Iris pigment epithelial cell (primary cell): ENCODE measurements at places on chromosomes 4 and X.

DNA sequence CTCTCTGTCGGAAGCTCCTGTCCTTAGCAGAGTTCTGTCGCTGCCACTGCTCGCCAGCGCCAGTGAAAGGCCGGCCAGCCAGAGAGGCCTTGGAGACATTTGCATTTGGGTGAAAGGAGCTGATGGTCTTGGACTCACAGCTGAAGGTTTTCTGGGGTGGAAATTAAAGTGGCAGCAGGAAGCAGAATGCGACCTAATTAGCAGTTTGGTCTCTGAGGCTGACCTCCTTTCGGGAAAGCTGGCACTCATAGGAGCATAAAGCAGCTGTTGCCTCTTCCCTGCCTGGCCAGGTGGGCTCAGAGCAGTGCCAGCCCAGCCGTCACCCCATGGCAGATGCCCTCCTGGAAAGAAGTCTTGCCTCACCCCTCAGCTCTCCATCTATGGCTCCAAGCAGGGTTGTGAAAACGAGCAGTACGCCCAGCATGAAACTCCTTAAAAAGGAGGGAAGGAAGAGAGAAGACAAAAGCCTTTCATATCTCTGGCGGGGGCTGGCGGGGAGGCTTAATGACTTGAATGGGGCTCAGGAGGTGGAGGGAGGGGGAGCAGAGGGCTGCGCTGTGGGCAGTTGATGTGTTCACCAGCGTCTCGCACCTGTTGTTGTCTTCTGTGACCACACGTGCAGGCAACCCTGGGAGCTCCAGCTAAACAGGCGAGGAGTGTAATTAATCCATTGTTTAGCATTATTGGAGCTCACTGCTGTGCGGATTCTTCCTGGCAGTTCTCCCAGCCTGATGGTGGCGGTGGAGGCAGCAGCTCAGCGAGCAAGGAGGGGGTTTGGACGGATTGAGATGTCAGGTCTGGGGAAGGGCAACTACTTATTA lies 264.0 kb downstream of the MID1IP1 start:
- no peak for DNase-seq

DNA sequence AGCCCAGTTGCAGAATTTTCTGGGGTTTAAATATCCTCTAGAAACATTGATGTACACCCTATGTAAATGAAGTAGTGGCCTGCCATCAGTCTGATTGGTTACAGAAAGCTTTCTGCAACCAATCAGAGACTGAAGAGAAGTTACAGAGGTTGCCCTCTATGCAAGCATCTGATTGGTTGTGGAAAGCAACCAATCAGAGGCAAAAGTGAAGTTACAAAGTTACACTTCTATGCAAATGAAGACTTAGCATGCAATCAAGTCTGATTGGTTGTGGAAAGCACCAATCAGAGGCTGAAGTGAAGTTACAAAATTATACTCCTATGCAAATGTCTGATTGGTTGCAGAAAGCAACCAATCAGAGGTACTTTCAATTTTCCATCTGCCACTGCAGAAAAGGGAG lies 51.9 kb upstream of the USP9X start:
- peak; percentile 28 for DNase-seq

DNA sequence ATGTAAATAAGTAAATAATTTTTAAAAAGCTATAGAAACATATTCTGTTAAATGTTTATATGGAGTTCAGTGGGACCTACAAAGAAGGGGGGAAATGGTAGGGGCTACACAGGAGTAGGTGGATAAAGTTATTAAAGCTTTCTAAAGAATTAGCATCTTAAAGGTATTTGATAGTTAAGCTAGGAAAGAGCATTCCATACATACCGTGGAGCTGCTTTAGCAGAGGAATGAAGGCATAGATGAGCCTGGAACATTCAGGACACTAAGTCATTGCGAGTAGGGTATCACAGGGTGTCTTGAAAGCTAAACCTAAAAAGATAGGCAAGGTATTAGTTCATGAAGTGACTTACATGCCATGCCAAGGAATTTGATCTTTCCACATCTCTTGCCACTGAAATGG lies 60.4 kb downstream of the SLC10A6 start:
- no peak for DNase-seq

DNA sequence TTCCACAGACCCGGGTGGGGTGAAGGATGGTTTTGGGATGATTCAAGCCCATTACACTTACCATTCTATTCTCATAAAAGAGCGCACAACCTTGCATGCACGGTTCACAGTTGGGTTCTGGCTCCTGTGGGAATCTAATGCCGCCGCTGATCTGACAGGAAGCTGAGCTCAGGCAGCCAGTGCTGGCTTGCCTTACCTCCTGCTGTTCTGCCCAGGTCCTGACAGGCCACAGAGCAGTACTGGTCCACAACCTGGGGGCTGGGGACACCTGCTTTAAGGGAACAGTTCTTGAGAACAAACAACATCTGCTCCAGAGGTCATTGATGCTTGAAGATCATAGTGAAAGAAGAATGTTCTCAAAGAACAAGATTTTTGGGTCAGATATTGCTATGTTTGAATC lies 8.0 kb upstream of the HS3ST1 start:
- no peak for DNase-seq

- no peak for DNase-seq
Observed at GRCh38 chrX:127873637-127874036, 178.6 kb downstream of the ACTRT1 start.

DNA sequence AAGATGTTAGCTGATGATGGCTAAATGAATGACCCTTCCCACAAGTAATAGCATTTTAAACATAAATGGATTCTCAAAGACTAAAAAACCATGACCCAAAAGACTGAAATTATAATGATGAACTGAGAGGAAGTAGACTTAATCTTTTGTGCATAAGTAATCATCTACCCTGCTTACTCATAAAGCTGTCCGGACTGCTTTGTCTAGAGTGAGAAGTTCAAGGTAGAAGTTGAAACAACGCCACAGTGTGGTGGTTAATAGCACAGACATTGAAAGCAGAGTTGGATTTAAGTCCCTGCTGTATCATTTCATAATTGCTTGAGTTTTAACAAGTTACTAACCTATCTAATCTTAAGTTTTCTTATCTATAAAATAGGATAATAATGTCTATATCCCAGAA lies 346.6 kb downstream of the CENPC start:
- peak; percentile 38 for DNase-seq

DNA sequence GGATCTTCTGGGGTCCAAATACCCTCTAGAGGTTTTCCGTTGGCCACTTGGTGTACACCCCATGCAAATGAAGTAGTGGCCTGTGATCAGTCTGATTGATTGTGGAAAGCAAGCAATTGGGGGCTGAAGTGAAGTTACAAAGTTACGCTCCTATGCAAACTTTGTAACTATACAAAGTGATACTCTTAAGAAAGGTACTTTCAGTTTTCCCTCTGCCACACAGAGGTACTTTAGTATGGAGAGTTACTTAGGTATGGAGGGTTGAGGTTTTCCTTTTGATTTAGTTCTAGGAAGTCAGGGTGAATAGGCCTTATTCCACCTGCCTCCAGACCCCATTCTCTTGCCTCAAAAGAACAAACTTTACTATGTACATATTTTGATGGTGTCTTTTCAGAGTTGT lies 28.7 kb downstream of the STAG2 start:
- no peak for DNase-seq

DNA sequence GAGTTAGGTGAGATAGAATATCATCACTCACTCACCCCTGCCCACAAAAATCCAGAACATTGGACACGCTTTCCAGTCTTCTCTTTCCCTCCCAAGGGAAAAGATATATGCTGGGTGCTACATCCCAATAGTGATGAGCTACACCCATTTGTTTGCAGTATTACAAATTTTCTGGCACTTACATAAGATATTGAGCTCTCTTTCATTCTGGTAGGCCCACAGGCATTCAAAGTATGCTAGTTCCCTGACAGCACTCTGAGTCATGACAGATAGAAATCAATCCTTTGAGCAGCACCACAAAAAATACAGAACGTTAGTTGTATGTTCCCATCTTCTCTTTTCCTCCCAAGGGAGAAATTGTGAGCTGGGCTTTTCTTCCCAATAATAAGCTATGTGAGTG lies 477.6 kb upstream of the GRID2 start:
- DNase-seq: peak; percentile 31

- no peak for DNase-seq
Observed at GRCh38 chr4:151896880-151897279, 136.1 kb upstream of the GATB start.

- no peak for DNase-seq
Observed at GRCh38 chr4:123381996-123382395, 14.6 kb upstream of the SPRY1 start.
